ENCODE measurements at places on chromosomes 11 and 22. TPM values are rescaled to one million over a fixed set of nuclear protein-coding genes. Genes with fewer than 3 reads are reported as not detected.

SIDT2 gene
- total RNA-seq, result 70.9 TPM

DDTL gene
- not detected for total RNA-seq

OR52E8 gene
- total RNA-seq, result not detected

ZFTA gene
- total RNA-seq, result 4.5 TPM

GRAMD1B gene
- total RNA-seq, result 3.1 TPM

TRIM49D1 gene
- total RNA-seq, result not detected

DDI1 gene
- not detected for total RNA-seq

GPHA2 gene
- total RNA-seq, result not detected

JAML gene
- 6.7 TPM for total RNA-seq

ACRV1 gene
- total RNA-seq, result not detected

TRPM5 gene
- total RNA-seq, result 3.8 TPM

SCGB2A2 gene
- total RNA-seq, result not detected

LRRC32 gene
- 15.6 TPM for total RNA-seq

SAA4 gene
- total RNA-seq, result not detected

P2RY6 gene
- 1.5 TPM for total RNA-seq

MRGPRF gene
- 25.2 TPM for total RNA-seq

PANX2 gene
- 0.14 TPM for total RNA-seq

P4HA3 gene
- total RNA-seq, result 0.25 TPM

PAX6 gene
- 1.5 TPM for total RNA-seq

SPECC1L gene
- total RNA-seq, result 87.5 TPM

ALKBH3 gene
- 22.7 TPM for total RNA-seq

UBQLNL gene
- 0.25 TPM for total RNA-seq

SCN3B gene
- 0.43 TPM for total RNA-seq

TMEM223 gene
- 18.5 TPM for total RNA-seq

FOLR1 gene
- not detected for total RNA-seq

SCGB1D2 gene
- total RNA-seq, result not detected

SYTL2 gene
- 306 TPM for total RNA-seq

CYP2D6 gene
- total RNA-seq, result 2.0 TPM

CCDC15 gene
- 0.53 TPM for total RNA-seq

SLC37A2 gene
- 25.8 TPM for total RNA-seq

ACR gene
- total RNA-seq, result 0.89 TPM

UEVLD gene
- 32.7 TPM for total RNA-seq

GDPD5 gene
- total RNA-seq, result 3.3 TPM

Data from left colon (tissue), 2 donors.